HFFc6 (cell line): ENCODE measurements at places on chromosomes 11 and 22. TPM values are rescaled to one million over a fixed set of nuclear protein-coding genes. Genes with fewer than 3 reads are reported as not detected.

DNA sequence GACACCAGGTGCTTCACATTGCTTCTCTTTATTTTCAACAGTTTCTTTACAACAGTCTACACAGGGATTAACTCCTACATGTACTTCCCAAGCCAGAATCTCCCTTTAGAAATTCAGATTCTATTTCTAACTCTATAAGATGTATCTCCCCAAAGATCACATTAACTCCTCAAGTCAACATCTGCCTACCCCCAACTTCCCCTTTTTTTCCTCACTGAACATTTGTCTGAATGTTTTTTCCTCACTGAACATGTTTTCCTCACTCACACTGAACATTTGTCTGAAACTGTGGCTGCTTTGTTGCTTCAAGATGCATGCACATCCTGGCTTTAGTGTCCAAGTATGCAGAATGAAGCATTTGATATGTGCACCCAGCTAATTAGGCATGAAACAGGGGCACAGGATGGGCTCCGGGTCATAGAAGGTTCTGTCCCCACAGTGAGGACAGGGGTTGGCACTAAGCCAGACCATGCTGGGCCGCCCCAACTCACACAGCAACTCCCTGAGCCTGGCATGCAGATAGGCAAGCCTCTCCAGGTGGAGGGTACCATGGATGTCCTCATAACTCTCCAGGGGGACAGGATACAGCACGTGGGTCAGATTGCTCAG, 11.3 kb downstream of the PRAME start:
- no peak for DNase-seq

GRCh38 chr11:131591051-131591461, 220.6 kb downstream of the NTM start:
- DNase-seq, result no peak

- no peak for DNase-seq
These were observed 7.3 kb downstream of the NAV2 start for GRCh38 chr11:19719960-19720359.

- DNase-seq, result no peak
These were observed 1120.5 kb upstream of the RAG2 start for GRCh38 chr11:37718431-37718999.

DNA sequence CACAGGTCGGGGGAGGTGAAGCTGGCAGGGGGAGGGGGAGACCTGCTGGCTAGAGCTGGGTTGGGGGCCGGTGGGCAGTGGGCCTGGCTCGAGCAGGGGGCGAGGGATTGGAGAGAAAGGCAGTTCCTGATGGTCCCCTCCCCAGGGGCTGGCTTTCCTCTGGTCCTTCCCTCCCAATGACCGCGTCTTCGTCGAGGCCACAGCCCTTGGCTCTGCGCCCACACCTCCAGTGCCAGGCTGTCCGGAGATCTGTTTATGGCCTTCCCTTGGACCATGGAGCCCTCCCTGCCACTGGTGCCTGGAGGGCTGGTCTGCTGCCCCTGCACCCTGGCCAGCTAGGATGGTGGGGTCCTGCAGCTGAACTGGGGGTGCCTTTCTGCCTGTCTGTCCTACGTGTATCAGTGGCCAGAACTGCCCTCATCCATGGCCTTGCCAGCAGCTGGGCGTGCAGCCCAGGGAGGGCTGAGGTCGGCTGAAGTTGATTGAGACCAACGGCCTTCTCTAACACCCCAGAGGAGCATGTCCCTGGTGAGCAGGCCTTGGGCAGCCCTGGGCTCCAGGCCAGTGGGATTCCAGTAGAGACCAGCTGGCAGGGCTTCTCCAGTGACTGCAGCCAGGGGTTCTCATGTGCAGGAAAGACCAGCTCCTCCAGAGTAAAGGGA, 12.3 kb downstream of the TANGO2 start:
- no peak for DNase-seq

DNA sequence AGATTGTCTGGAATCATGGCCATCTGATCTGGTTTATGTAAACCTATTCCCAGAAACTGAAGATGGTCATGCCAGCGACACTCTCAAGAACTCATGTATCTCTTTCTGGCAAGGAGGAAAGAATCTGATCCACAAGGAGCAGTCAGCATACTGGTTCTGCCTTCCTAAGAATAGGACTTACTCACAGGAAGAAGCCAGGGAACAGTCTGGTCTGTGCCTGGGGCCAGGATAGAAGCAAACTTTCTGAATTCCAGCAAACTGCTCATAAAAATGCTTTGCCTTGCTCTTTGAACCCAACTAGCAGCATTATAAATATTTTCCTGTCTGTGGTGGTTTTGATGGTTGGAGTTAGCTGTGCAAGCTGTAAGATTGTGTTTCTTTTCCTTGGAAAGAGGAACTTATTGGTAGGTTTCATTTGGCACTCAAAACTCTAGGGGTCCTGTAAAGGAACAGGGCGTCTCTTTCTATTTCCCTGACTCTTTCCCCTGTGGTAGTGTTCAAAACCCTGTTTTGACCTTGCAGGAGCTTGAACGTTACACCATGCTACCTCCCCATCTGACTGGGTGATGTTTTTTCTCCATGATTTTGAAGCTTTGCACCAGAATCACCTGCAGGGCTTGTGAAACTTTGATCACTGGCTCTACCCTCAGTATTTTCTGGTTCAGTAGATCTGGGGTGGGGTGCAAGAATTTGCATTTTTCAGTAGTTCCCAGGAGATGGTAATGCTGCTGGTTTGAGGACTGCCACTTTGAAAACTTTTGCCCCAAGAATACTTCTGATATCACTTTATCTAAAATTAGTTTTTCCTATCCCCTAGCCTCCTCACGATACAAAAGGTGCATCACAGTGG, 627.8 kb upstream of the ANO5 start:
- DNase-seq, result no peak

DNA sequence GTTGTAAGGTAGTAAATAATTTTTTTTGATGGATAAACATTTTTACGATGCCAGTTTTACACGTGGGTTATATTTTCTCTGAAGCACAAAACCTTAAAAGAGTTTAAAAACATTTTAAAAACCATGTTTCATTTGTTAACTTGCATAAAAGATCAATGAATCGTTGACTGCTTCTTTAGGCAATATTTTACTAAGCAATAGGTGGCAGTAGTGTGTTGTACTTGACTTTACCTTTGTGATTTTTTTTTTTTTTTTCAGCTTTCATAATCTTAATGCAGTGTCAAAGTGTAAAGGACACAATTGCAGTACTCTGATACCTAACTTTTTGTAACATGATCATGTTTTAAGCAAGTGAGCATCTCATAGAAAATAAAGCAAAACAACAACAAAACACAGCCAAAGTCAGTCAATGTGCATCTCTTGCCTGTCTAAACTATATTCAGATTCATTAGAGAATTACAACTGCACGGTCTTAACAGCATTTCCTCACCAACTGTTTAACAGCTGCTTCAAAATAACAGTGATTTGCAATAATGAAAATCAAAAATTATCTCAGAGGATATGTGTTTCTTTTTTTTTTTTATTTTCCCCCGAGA, 27.7 kb downstream of the DNAJC24 start:
- DNase-seq, result peak; percentile 12

DNA sequence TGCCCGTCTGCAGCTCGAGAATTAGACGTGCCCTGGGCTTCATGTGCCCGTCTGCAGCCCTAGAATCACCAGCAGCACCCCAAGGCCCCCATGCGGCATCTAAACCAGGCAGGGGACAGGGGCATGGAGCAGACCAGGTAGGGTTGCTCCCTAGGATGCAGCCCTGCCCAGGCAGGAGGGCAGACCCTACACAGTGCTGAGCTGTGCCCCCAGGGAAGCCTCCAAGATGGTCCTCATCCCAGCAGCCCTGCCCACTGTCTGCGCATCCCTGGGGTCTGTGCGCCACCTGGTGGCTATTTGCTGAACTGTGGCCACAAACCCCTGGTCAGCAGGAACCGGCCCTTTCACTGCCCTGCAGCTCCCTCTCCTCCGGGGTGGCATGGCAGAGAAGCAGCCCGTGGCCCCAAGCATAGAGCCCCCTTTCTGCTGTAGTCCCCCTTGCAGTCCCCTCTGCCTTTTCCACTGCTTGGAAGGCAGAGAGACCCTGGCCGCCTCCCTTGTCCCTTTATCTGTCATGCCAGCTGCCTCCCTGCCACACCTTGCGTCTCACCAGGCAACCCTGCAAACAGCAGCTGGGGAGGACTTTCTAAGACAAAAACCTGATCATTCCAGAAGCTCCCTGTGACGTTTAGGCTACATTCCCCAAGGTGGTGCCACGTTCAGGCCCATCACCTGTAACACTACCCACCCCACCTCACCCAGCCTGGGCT, 86.6 kb downstream of the KCNQ1 start:
- peak; percentile 25 for DNase-seq

GRCh38 chr11:96154802-96155520, 188.0 kb downstream of the MAML2 start:
- peak; percentile 57 for DNase-seq

- no peak for DNase-seq
These were observed 9.2 kb upstream of the CD5 start for GRCh38 chr11:61092908-61093763.

- no peak for DNase-seq
These were observed 45.0 kb upstream of the ANO1 start for GRCh38 chr11:70032943-70033710.

DNA sequence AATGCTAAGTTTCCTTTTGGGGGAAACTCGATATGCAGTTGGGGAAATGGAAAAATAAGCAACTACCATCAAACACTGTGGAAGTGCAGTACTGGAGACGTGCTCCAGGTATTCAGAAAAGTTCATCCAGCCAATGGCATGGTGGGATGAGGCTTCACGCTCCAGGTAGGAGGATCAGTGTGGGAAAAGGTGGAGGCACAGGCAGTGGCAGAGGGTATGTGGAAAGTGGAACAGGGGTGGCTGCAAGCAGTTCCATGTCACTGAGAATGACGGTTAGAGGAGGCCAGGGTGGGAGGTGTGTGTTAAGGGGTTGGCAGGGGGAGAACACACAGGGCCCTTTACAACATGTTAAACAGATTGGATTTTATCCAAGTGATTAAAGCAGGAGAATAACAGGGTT, 105.1 kb upstream of the NCAM1 start:
- DNase-seq, result no peak

- DNase-seq, result no peak
These were observed 499.6 kb upstream of the B3GAT1 start for GRCh38 chr11:134911514-134912180.

DNA sequence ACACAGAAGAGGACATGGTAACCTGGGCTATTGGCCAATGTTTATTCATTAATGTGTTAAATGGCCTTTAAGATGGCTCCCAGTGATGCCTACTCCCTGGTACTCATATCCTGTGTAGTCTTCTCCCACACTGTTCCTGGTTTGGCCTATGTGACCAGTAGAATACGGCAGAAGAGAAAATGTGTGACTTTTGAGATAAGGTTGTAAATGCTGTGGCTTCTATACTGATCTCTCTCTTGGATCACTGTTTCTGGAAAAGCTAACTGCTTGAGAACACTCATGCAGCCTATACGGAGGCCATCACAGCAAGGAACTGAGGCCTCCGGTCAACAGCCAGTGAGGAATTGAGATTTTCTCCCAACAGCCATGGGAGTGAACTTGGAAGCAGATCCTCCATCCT, 24.1 kb downstream of the MAML2 start:
- DNase-seq, result no peak

GRCh38 chr11:2085251-2086066, 53.7 kb downstream of the IGF2 start:
- DNase-seq, result no peak

DNA sequence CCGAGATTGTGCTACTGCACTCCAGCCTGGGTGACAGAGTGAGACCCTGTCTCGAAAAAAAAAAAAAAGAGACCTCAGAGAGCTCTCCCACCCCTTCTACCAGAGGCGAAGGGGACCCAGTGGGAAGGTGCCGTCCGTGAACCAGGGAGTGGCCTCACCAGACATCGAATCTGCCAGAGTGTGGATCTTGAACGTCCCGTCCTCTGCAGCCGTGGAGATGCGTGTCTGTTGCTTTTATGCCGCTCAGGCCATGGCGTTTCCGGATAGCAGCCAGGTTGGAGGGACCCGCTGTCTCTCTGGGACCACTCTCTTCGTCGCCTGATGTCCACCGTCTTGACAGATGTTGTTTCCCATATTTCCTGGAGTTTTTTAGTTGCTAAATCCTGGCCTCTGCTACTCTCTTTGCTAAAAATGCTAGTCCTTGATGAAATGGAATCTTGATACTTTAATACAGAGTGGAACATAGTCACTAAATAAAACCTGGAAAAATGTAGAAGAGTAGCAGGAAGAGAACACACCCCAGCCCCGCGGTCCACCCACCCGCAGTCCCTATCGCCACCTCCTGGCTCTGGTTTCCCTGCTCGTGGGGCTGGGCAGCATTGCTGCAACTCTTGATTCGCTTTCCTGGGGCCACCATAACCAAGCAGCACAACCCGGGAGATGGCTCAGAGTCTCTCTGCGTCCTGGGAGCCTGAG, 12.0 kb upstream of the MUC6 start:
- DNase-seq, result no peak

DNA sequence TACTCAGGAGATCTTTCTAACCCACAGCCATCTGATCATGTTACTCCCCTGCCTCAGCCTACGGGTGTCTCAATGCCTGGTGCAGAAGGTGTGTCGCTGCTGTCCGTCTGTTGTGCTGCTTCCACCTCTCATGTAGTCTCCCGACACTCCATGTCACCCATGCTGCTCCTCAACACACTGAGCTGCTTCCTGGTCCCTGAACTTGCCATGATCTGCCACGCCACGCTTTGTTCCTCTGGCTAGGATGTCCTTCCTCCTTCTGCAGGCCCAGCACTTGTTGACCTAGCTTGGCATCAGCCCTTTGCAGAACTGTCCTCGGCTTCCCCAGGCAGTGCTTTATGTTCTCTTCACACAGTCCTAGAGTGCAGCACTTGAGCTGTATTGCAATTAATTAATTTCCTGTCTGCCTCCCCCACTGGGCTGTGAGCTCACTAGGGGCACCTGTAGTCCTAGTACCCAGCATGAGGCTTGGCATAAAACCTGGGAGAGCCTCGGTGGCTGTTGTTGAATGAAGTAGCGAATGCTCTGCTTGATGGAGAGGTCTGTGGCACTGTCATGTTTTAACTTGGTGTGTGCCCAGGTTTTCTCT, 9.5 kb downstream of the GTPBP1 start:
- no peak for DNase-seq

DNA sequence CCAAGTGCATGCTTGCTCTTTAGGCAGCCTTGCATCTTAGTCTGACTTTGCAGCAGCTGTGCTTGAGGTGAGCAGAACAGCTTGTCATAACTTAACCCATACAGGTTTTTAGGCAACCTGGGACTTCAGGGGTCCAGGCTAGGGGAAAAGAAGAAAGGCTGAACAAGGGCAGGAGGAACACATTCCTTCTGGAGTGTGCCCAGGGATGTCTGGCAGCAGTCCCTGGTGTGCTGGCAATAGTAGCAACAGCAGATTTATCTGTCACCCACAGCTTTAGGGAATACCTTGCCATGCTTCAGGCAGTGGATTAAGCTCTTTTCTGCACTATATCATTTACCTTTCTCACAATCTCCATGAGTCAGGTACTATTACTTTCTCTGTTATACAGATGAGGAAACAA, 513.0 kb downstream of the RAB38 start:
- no peak for DNase-seq

GRCh38 chr11:36271794-36272407, 17.3 kb downstream of the COMMD9 start:
- peak; percentile 31 for DNase-seq

GRCh38 chr11:61890529-61891330, 615 bp downstream of the FADS3 start:
- peak; percentile 80 for DNase-seq

Gene HSPB2
- 1.4 and 7.8 TPM in 2 replicates for total RNA-seq

Gene CD3E
- not detected in 3 replicates for total RNA-seq

Gene KRTAP5-9
- total RNA-seq, result not detected in 3 replicates

Gene PIWIL4
- total RNA-seq, result 0.12 to 0.39 TPM in 2 of 3 replicates, not detected in the other

Gene KDM4D
- 0.38 to 0.84 TPM (median 0.45 TPM) in 3 replicates for total RNA-seq

Gene MYOD1
- not detected in 2 replicates for total RNA-seq

Gene OSBP2
- 0.08 to 0.28 TPM (median 0.23 TPM) in 3 replicates for total RNA-seq
